ENCODE measurements at places on chromosomes 3 and 15.

GRCh38 chr15:35626571-35627318 is 80.8 kb upstream of the DPH6 start:
- no peak for DNase-seq

- no peak for DNase-seq
These were observed 60.3 kb upstream of the UBE2Q2 start for GRCh38 chr15:75782926-75783325.

DNA sequence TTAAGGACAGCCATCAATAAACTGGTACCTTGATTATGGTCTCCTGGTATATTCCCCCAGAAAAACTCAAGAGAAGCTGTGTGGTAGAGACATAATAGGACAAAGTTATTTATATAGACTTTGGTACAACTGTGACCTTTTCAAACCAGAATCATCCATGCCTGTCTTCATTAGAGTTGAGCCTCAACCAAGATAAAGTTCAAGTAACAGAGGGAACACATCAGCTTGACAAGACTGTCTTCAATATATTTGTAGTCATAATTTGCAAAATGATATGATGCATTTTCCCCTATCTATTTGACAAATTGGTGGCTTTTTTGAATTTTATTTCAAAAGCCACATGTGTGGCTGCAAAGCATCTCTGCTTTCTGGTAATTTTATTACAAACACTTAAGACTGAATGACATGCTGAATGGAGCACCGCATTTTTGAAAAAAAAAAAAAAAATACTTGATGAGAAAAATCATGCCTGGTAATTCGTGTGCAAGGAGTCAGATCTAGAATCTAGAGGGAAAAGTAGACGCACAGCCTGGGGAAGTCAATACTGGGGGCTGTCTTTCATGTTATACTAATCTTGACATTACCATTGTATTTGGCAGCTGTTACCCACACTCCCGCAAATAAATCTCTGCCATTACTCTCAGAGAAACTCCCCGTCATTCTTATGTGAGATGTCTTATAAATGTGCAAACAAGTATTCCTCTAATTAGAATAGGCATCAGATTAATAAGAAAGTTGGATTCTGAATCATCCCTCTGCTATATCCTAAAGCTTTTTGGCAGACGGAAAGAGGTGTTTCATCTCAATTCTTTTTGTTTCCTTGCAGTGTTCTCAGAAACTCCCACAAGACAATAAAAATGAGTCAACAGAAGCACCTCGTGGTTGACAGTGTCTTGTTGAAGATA is 554.8 kb upstream of the CBLB start:
- DNase-seq: no peak

GRCh38 chr3:48088056-48088748 is 72.0 kb upstream of the MAP4 start:
- DNase-seq: no peak

DNA sequence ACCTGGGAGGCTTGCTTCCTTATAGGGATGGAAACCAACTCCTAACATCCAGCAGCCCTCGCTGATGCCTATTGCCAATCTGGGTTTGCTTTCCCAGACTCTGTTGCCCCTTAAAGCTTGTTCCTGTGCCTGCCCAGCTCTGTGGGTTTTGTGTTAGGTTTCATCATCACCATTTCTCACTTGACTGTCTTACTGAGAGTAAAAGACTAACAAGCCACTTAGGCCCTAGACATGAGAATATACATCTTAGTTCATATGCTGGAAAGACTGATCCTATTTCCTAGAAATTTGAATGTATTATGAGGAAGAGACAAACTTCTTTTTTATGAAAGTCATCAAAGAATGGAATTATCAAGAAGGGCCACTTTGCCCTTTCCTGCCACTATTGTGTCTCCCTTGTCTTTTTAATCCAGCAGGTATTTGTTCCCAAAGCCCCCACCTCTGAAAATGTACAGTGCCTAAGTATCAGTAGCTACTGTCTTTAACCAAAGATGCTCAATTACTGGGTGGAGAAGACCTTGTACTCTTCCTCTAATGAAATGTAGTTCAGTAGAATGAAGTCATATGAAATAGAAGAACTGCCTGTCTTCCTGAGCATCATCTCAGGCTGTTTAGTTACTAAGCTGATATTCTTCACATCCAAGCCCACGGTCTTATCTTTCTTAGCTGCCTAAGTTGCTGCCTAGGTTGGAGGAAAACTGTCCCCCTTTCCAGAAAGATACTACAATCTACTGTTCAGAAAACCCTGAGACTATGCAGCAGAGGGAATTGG is 59.8 kb upstream of the ZPLD1 start:
- no peak for DNase-seq

DNA sequence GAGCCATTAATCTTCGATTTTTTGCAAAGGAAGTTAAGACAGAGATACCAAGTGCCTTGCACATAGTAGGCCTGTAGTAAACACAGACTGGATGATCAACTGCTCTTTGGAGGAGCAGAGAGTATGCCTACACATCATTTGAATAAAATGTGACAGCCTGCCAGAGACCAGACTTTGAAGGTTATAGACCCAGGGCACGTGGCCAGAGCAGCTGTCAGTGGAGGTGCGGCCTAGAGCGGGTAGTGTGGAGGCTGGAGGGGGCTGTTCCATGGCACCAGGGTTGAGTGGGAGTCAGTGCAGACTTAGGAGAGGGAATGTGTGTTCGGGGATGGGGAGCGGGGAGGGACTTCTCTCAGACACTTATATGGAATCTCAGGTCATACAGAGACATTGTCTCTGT is 80.8 kb downstream of the SMAD3 start:
- DNase-seq: no peak

DNA sequence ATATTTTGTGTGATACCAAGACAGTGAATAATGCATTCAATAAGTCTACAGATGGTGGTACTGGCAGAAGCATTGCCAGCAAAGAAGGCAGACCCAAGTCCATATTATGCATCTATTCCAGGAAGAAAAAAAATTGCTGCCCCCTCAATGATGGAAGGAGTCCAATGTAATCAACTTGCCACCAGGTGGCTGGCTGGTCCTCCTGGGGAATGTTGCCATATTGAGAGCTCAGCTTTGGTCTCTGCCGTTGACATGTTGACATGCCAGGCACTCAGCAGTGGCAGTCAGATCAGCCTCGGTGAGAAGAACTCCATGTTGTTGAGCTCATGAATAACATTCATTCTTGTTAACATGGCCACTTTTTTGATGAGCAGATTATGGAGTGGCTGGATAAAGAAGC is 298.5 kb downstream of the IGSF11 start:
- no peak for DNase-seq

GRCh38 chr3:55014081-55014480 is 86.2 kb upstream of the LRTM1 start:
- DNase-seq: no peak

DNA sequence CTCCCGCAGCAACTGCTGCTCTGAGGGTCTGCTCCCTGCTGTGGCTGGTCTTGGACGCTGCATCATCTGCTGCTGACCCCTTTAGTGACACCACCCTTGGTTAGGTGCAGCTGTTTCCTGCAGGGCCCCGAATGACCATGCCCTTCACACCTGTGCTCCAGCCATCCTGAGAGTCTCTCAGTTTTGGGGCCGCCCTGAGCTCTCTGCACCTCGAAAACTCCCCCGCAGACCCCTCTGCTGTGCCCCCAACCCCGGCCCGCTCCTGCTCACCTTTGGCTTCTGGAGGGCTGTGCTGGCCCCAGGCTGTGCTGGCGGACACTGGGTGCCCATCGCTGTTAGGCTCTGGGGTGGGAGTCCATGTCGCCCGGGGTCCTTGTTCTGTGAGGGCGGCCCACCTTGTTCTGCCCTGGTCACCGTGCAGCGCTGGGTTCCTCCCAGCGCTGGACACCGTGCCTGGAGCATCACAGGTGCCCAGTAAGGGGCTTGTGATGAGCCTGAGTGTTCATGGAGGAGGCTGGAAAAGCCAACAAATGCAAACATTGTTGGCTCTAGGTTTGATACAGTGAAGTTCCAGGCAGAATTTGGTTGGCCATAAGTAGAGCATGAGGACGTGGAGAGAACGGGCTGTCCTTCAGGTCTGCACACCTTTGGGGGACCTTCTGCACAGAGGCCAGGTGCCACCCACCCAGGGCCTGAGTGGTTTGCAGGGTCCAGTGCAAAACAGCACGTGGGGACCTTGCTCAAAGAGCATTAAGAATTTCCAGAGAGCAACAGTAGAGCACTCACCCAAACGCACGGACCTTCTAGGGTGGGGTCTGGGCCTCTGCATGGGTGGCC is 12.3 kb downstream of the ABTB1 start:
- DNase-seq: no peak

DNA sequence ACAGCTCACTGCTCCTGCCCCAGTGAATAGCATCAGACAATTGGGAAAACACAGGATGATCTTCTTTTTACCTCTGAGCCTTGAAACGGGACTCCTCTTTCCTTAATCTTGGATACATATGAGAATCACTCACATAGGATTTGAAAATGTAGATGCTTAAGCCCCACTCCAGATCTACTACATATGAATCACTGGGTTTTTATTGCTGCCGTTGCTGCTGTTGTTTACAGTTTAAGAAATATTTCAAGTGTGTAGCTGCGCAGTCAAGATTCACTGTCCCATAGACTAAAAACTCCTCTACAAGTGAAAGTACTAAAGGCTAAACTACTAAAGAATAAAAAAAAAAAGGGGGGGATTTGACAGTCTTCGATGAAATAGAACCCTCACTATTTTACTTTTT is 765.9 kb downstream of the NTRK3 start:
- DNase-seq: no peak

GRCh38 chr3:167684388-167684993 is 30.7 kb upstream of the WDR49 start:
- DNase-seq: peak; percentile 81

DNA sequence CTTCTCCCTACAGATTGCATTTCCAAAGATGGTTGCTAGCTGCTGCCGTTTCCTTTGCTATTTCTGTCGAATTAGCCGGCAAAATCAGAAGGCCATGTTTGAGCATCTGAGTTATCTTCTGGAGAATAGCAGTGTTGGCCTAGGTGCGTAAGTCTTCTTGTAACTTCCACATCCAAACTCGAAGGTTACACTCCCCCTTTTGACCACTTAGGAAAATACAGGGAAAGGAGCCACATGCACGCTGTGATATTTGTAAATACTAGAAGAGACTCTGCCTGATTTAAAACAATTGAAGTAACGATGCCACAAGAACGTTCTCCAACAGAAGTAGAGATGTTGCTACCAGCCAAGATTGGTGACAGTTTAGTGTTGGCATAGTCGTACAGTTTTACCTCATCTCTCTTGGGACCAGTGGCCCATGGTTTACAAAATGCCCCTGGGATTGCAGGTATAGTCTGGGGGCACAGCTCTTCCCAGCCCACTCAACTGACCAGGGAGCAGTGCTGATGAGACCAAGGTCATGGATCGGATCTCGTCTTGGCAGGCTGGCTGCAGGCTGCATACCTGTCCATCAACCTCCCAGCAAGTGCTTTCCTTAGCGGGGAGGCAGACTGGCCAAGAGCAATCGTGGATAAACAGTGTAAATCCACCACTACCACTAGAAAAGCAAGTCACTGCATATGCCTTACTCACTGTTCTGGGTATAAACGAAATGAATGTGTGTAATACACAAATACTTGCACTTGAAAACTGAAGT is 268.4 kb upstream of the CHRM5 start:
- no peak for DNase-seq

DNA sequence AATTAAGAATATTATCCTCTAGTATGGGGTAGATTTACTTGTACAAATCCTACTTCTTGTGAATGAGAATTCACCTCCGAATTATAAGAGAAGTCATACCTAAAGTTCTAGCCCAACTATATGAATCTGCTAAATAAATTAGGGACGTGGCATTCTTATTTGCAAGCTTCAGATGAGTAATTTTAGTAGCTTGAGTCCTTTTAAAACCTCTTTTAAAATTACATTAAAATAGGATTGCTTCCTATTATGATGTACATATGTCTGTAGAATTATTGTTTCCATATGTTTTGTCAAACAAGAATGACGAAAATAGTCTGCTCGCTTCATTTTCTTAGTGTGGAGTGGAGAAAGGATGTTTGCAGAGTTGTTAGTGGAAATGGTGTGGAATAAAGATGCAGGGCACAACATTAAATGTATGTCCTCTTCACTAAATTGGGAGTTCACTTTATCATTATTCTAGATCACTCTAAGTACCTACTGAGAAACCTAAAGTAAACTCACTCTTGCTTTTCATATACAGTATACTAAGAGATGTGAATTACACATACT is 59.4 kb downstream of the CMSS1 start:
- DNase-seq: no peak

- no peak for DNase-seq
These were observed 49.5 kb upstream of the PDZRN3 start for GRCh38 chr3:73674280-73674679.

DNA sequence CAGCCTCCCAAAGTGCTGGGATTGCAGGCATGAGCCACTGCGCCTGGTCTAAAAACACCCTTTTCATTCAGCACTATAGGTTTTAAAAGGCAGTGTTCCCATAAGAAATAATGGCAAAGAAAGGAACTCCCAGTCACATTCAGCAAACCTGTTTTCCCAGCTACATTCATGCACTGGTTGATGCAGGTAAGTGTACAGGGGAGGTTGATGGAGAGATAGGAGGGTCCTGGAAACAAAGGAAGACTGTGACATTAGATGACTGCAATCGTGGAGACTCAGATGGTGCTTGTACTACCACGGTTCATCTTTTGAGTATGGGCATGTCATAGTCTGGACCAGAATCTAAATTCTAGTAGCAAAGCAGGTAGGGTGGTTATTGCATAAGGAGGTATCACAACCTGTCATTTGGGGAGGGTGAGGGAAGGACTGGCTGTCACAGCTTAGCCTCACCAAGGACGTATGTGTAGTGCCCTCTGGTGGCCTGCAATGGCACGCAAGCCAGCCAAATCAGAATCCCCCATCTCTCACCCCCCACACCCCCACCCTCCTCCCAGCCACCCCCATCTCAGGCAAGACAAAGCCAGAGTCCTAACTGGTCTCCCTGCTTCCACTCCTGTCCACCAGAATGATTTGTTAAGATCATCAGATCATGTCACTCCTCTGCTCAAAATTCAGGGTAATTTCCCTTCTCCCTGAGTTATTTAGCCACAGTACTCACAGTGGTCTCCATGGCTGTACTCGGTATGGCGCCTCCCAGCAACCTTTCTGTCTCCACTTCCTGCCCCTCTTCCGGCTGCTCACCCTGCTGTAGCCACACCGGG is 28.8 kb upstream of the UBL7 start:
- DNase-seq: peak; percentile 66

GRCh38 chr3:142802891-142803290 is 79.1 kb downstream of the TRPC1 start:
- DNase-seq: no peak

DNA sequence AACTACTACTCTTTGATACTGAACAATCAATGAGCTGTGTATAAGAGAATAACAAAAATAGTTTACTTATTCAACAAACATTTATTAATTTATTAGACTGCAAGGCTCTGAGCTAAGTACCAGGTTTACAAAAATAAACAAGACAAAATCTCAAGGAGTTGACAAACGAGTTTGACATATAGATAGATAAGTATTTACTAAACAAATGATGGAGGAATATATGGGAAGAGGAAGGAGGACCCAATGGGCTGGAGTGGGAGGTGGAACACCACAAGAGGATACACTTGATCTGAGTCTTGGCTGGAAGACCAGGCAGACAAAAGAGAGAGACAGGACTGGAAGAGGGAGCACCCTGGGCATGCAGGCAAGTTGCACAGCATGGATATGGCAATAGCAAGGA is 47.5 kb upstream of the FSIP1 start:
- DNase-seq: no peak

GRCh38 chr15:93082861-93083260 is 6.2 kb downstream of the RGMA start:
- no peak for DNase-seq

Measured in CD4-positive, alpha-beta T cell treated with Interleukin-4 for 4 hours (primary cell).